ENCODE measurements at places on chromosomes 16 and 17.
A peak's percentile ranks its signal among the peaks of the same experiment; 100 is the strongest.

DNA sequence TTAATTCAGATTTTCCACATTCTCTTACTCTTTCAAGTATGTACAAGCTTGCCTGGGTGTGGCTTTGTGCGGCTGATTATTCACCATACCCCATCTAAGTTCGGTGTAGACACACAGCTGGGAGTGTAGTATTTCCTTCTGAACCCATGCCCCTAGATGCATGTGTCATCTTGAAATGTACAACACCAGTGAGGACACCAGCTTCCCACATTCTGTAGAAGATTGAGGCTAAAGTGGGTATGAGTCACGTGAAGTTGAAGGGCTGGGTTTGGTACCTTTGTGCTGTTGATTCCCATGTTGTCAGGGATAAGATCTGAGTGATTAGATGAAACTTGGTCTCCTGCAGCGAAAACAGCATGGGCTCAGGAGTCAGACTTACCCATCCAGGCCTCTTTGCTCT, 14.6 kb upstream of the DHX8 start:
- peak; percentile 52 for DNase-seq

DNA sequence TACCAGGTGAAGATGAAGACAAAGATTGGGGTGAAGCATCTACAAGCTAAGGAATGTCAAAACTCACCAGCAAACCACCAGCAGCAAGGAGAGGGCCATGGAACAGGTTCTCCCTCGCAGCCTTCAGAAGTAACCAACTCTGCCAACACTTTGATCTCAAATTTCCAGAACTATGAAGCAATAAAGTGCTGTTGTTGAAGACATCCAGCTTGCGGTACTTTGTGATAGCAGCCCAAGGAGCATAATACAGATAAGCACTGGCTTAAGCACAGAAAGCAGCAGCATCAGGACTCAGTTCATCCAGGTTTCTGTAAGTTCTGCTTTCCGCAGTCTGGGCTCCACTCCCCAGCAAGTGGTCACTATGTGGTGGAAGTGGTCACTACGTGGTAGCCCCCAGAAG, 16.0 kb upstream of the CDRT4 start:
- DNase-seq: no peak

DNA sequence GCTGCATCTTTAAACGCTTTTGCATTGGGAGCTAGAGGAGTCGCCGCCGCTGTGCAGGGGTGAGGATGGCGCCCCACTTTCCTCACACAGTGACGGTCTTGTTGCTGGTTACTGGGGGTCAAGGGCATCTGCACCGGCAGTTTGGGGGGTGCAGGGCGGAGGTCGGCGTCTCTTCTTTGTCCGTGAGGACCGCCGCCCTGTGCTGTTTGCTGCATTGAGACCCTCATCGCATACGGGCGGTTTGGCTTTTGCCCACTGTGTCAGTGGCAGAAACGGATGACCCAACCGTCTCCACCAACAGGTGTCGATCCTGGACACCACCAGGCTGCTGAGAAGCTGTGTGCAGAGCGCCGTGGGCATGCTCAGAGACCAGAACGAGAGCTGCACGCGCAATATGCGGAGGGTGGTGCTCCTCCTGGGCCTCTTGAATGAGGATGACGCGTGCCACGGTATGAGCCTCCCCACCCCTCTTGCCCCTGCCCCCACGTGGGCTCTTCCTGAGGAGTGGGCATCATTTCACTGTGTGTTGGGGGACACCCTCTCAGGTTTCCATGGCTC, 61.2 kb upstream of the ENDOV start:
- DNase-seq: no peak

GRCh38 chr16:20735490-20735889, 6.1 kb downstream of the THUMPD1 start:
- peak; percentile 53 for DNase-seq

GRCh38 chr16:5187402-5187952, 89.9 kb upstream of the EEF2KMT start:
- no peak for DNase-seq

DNA sequence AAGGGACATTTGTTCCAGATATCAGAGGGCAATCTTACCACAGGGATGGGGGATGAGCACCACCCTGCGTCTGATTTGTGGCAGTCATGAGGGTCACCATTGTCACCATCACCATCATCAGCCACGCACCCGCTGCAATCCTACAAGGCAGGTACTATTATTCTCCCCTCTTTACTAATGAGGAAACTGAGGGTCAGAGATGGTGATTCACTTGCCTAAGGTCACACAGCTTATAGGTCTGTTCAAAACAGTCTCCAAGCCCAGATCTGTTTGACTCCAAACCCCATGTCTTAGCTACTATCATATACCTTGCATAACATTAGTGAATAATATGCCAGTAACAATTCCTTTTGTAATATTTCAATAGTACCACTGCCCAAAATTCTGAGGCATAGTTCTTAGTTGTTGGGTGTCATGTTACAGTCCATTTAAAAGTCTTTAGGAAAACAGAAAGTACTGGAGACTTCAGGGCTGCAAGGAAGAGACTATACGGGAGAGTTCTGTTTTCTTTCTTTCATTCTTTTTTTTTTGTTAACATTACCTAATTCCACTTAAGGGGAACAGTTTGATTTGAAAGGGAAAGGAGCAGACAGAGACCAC, 166.4 kb downstream of the C16orf95 start:
- no peak for DNase-seq

GRCh38 chr17:69268543-69269014, 40.0 kb upstream of the ABCA10 start:
- DNase-seq: no peak

- DNase-seq: no peak
Observed at GRCh38 chr16:85127379-85127723, 15.1 kb upstream of the CIBAR2 start.

DNA sequence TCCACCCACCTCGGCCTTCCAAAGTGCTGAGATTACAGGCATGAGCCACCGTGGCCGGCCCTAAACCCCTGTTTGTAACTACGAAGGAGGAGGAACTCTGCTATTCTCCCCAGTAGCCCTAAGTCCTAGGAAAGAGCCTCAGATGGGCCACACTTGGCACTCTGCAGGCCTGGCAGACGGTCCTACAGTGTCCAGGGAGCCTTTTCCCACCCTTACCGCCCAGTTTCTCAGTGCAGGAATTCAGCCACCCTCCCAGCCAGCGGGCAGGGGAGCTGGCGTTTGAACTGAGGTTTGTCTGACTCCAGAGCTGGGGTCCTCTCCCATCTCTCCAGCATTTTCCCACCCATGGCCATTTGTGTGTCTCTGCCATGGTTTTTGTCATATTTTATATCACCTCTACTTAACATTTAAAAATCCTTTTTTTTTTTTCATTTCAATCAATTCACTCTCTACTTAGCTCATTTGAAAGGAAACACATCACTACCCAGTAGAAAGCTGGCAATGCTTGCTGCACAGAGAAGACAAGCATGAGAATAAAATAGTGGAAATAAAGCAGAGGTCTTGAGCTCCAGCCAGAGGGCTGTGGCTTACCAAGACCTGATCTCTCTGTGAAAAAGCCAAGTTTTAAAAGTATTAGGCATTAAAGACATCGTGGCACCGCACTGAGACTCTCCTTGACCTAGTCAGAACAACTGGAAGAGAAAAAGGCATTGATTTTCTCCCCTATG, 34.9 kb downstream of the BCO1 start:
- DNase-seq: no peak

DNA sequence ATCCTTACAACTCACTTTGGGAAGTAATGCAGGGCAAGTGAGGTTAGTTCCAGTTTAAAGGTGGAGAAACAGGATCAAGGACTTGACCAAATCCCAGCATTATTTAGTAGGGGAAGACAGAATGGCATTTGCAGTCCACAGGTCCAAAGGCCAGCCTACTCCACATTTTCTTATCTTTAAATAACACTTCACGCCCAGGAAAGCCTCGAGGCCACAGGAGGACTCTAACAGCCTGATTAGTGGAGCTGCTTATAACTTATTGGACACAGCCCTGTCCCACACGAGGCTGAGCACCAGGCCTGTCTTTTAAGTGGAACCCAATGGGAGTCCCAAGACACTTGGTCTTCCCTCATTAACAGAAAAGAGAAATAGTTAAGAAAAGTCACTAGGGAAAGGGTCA, 12.1 kb upstream of the HYDIN start:
- no peak for DNase-seq

DNA sequence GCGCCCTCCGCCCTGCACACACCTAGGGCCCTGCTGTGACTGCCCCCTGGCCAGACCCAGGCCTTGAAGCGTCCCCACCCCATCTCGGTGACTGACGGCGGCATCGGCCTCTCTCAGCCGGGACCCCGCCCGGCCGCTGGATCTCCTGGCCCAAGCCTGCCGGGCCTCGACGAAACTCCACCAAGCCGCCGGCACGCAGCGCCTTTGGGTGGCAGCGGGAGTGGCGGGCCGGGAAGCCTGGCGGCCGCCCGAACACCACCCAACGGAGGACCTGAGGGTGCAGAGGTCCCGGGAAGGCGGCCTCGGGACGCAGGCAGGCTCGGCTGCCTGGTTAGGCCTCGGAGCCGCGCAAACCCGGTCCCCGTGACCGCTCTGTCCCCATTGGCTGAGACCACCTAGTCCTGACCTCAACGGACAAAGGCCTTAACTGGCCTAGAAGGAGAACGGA, 12.0 kb upstream of the TMEM97 start:
- no peak for DNase-seq

DNA sequence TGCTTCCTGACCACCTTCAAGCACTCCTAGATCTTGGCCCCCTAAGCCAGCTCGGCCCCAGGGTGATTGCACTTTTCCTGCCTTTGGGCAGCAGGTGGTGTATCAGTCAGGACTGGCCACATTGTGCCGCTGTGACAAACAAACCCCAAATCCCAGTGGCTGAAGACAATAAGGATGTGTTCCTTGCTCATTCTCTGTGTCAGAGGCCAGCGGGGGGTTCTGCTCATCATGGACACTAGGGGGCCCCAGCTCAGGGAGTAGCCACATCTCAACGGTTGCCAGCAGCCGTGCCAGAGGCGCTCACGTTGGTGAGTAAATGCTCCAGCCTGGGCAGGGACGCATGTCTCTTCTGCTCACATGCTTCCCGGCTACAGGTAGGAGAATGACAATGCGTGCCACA, 60.4 kb downstream of the ZDHHC7 start:
- DNase-seq: peak; percentile 61

DNA sequence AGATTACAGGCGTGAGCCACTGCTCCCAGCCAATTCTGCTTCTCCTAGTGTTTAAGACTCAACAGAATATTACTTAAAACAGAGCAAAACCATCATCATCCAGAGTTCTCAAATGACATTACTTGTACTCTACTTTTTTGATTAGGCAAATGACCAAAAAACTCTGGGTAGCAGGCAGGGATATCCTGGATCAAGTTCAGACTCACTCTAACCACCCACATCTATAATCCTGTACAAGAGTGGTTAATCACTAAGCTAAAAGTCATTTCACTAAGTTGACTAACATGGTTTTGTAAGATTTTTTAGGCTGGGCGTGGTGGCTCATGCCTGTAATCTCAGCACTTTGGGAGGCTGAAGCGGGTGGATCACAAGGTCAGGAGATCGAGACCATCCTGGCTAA, 6.8 kb downstream of the NAE1 start:
- no peak for DNase-seq

- no peak for DNase-seq
Observed at GRCh38 chr17:32849879-32850278, 27.0 kb downstream of the MYO1D start.

DNA sequence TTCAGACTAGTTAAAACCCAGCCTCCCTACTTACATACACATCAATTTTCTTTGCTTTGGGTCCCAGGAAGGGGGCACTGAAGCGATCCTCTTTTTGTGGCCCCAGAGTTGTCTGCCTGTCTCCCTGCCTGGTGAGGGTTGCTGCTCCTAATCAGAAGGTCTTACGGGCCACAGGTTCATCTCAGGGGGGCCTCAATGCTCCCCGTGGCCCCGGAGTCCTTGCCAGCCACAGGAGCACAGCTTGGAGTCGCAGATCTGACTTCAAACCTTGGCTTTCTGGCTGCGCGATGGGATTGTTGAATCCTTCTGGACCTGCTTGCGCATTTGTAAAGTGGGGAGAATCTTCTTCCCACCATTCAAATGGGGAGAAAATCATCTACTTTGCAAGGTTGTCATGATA, 44.8 kb upstream of the MYH10 start:
- DNase-seq: no peak

DNA sequence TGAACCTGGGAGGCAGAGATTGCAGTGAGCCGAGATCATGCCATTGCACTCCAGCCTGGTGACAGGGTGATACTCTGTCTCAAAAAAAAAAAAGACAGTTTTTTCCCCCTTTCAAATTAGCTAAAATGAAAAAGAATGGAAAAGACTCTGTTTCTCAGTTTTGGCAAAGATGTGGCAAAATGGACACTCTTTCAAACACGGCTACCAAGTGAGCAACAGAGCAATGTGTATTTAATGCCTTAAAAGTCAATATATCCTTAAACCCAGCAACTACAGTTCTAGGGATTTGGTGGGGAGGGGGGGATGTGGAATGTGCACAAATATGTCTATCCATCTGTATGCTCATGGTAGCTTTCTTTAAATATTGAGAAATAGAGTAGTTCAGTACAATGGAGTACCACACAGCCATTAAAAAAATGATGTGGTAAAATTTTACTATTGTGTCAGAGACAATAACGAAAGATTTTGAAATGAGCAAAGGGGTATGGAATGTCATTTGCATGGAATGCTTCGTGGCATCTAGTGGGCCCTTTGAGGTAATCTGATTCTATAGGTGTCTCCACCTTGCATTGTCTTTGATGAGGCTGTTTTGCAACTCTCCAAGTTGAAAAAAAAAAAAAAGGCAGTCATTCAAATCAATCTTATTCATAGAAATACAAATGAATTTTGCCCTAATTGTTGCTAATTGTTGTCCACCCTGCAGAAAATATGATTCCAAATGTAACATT, 108.1 kb downstream of the AXIN2 start:
- no peak for DNase-seq

DNA sequence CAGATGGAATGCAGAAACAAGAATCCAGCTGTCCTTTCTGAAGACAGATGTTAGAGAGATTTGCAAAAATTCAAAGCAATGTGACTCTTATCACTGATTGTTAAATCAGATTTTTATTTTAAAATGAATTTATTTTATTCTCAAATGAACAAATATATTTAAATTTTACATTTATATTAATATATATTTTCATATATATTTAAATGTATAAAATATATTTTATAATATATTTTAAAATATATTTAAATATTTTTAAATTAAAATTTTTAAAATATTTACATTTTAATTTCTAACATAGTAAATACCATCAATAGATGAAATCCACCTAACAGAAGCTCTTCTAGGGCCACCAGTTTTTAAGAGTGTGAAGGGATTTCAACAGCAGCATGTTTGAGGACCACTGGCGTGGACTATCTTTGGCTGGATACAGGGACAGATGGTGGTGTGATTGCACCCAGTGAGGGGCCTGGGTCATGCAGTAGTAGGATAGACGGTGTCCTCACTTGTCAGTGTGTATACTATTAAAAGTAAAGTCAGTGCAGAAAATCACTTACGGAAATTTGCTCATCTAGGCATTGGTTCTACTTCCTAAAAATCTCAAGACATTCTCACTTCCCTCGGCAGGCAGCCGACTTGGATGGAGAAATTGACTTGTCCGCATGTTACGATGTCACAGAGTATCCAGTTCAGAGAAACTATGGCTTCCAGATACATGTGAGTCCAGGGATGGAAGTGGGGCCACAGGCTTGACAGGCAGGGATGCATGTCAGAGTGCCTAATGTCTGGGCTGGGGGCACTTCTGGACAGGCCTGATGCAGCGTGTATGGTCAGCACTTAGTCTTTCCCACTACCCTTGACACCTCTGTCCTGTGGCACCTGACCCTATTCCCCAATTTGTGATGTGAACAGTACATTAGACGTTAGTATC, 56.3 kb downstream of the PLD6 start:
- peak; percentile 86 for DNase-seq
